Spleen (tissue), 13 donors: ENCODE measurements at places on chromosomes 7 and 10. TPM values are rescaled to one million over a fixed set of nuclear protein-coding genes. Genes with fewer than 3 reads are reported as not detected.

The TMED4 gene
- total RNA-seq, result 55.4 TPM

The USP6NL gene
- total RNA-seq, result 38.2 TPM

The EVX1 gene
- not detected for total RNA-seq

The SPAM1 gene
- total RNA-seq, result not detected

The PRR15 gene
- total RNA-seq, result not detected

The PLAC9 gene
- total RNA-seq, result 1.8 TPM

The GBX1 gene
- not detected for total RNA-seq

The GRM8 gene
- total RNA-seq, result 0.30 TPM

The MBL2 gene
- total RNA-seq, result not detected

The CLRN3 gene
- total RNA-seq, result not detected

The HOXA7 gene
- 3.6 TPM for total RNA-seq

The ADAM12 gene
- 0.98 TPM for total RNA-seq

The FAM20C gene
- 8.9 TPM for total RNA-seq

The PRTFDC1 gene
- total RNA-seq, result 3.0 TPM

The HOXA11 gene
- total RNA-seq, result not detected

The HIBADH gene
- 22.7 TPM for total RNA-seq

The TSPAN13 gene
- total RNA-seq, result 50.3 TPM

The ZMIZ2 gene
- 125 TPM for total RNA-seq

The UPK3BL2 gene
- total RNA-seq, result 26.0 TPM

The THSD7A gene
- total RNA-seq, result 5.1 TPM

The LDB3 gene
- total RNA-seq, result 0.14 TPM

The SUN3 gene
- total RNA-seq, result not detected

The NANOS1 gene
- 0.68 TPM for total RNA-seq

The STEAP1 gene
- 4.5 TPM for total RNA-seq

The OGDHL gene
- total RNA-seq, result not detected

The PCDH15 gene
- 0.24 TPM for total RNA-seq

The SHH gene
- not detected for total RNA-seq

The IRF5 gene
- total RNA-seq, result 34.7 TPM

The UNC5B gene
- 16.5 TPM for total RNA-seq

The NAT16 gene
- total RNA-seq, result not detected

The CAV1 gene
- 241 TPM for total RNA-seq

The ANKRD7 gene
- total RNA-seq, result 1.2 TPM

The AKR1C4 gene
- not detected for total RNA-seq

The AKR1B1 gene
- total RNA-seq, result 53.7 TPM

The LLCFC1 gene
- not detected for total RNA-seq

The GHRHR gene
- total RNA-seq, result not detected

The CALHM1 gene
- not detected for total RNA-seq

The ZNF33B gene
- total RNA-seq, result 26.1 TPM

The CASD1 gene
- total RNA-seq, result 35.3 TPM

The MYOF gene
- total RNA-seq, result 16.9 TPM

The FXYD4 gene
- not detected for total RNA-seq

The IFIT1B gene
- 36.9 TPM for total RNA-seq
